ENCODE measurements at places on chromosomes 2 and 18. TPM values are rescaled to one million over a fixed set of nuclear protein-coding genes. Genes with fewer than 3 reads are reported as not detected.

The POTEJ gene
- not detected for total RNA-seq

The CYP26B1 gene
- not detected for total RNA-seq

The COL4A4 gene
- 0.62 TPM for total RNA-seq

The LYPD1 gene
- not detected for total RNA-seq

The NR4A2 gene
- 4.2 TPM for total RNA-seq

The IL1R2 gene
- total RNA-seq = not detected

The POTEC gene
- not detected for total RNA-seq

The DOK6 gene
- not detected for total RNA-seq

The SPP2 gene
- total RNA-seq = not detected

The KCNIP3 gene
- not detected for total RNA-seq

The ARHGAP15 gene
- total RNA-seq = 80.6 TPM

The MC2R gene
- not detected for total RNA-seq

DNA sequence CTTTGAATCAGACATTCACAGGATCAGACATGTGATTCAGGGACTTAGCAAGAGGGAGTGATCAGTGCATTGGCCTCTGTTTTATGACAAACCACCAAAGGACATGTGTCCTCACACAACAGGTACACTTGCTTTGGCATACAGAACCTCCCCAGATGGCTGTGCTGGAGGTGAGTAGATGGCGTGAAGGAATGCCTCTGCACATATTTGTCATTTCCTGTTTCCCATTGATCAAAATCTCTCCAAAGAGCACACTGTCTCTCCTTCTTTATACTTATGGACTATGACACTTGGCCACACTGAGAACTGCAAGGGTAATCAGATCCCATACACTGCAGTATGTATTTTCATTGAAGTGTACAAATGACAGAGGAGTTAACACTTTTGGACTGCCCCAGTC lies 927.6 kb downstream of the TSN start:
- H3K27ac ChIP-seq = no peak overlapping the region
- no peaks in the 10 kb centered on the region for H3K27me3 ChIP-seq
- H3K4me1 ChIP-seq = no peaks in the 10 kb centered on the region
- DNase-seq = no peak

- no peak for DNase-seq
- no peaks in the 10 kb centered on the region for H3K27me3 ChIP-seq
- H3K36me3 ChIP-seq = peaks cover 22% of the 10 kb centered on the region
- H3K27ac ChIP-seq = peak overlapping the region; percentile 83
Measured at GRCh38 chr2:61238219-61239012, 76.4 kb downstream of the C2orf74 start.

DNA sequence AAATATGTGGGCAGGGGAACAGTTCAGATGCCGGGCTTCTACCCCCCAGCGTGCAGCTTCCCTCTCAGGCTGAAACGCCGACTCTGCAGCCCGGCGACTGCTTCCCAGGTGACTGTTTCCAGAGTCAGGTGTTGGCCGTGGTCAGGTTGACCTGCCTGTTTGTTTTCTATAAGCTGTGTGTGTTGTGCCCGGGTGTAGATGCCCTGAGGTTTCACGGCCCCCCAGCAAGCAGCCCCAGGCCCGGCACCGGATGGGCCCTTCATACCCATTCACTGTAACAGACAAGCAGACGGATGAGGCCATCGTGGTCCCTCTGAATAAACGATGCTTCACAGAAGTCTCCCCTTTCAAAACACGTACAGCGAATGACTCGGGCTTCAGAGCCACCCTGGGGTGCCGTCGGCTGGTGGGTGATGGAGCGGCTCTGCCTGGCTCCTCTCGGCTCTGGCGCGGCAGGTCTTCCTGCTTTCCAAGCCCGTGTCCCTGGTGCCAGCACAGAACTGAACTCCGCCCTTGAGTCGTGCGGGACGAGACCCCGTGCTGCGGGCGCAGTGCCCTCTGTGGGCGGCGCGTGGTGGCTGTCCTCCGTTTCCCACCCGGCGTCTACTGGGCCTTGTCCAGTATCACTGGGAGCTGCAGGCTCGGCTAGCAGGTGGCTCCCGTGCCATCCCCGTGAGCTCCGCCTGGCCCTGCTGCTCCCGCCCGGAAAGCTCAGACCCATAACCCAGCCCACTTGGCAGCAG lies 15.0 kb upstream of the KCNG2 start:
- DNase-seq = no peak
- H3K36me3 ChIP-seq = no peaks in the 10 kb centered on the region
- no peak overlapping the region for H3K4me3 ChIP-seq
- no peaks in the 10 kb centered on the region for H3K4me1 ChIP-seq
- peaks cover 12% of the 10 kb centered on the region for H3K27me3 ChIP-seq

- H3K4me3 ChIP-seq = peak overlapping the region; percentile 81
- DNase-seq = no peak
- peaks cover 22% of the 10 kb centered on the region for H3K4me1 ChIP-seq
- H3K27me3 ChIP-seq = peaks cover 39% of the 10 kb centered on the region
- no peaks in the 10 kb centered on the region for H3K36me3 ChIP-seq
Measured at GRCh38 chr2:27264253-27264752, 1.5 kb upstream of the SLC30A3 start.

GRCh38 chr2:81549646-81550045 lies 1245.1 kb upstream of the LRRTM1 start:
- no peak for DNase-seq
- peaks cover 12% of the 10 kb centered on the region for H3K36me3 ChIP-seq
- no peak overlapping the region for H3K27ac ChIP-seq

DNA sequence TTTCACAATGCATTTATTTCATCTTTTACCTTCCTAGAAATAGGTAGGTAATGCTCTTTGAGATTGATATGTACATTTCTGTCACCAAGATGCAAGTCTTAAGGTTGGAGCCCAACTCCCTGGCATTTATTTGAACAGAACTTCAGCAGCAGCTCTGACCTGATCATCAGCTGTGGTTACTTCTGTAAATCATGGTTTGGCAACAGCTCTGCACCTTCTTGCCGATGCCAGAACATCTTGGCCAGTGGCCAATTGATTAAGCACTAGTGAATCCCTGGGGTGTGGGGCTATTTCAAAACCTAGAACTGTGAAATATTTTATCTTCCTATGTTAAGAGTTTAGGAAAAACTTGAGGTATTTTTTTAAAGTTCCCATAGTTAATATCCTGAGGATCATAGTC lies 124.8 kb upstream of the NYAP2 start:
- DNase-seq = no peak
- H3K27ac ChIP-seq = no peak overlapping the region
- no peak overlapping the region for H3K4me3 ChIP-seq
- peaks cover 6% of the 10 kb centered on the region for H3K27me3 ChIP-seq
- H3K4me1 ChIP-seq = no peaks in the 10 kb centered on the region

- peaks cover 15% of the 10 kb centered on the region for H3K4me1 ChIP-seq
- no peak for DNase-seq
- H3K27me3 ChIP-seq = peaks cover 22% of the 10 kb centered on the region
- no peaks in the 10 kb centered on the region for H3K36me3 ChIP-seq
- no peak overlapping the region for H3K4me3 ChIP-seq
Measured at GRCh38 chr2:74828543-74828942, 5.4 kb upstream of the HK2 start.

- no peak for DNase-seq
- no peak overlapping the region for H3K27ac ChIP-seq
- no peaks in the 10 kb centered on the region for H3K4me1 ChIP-seq
- peaks cover 11% of the 10 kb centered on the region for H3K27me3 ChIP-seq
Measured at GRCh38 chr2:235358981-235359471, 134.8 kb upstream of the AGAP1 start.

- H3K27me3 ChIP-seq = no peaks in the 10 kb centered on the region
- no peak overlapping the region for H3K27ac ChIP-seq
- H3K4me3 ChIP-seq = peak overlapping the region; percentile 88
- H3K36me3 ChIP-seq = no peaks in the 10 kb centered on the region
- peak; percentile 64 for DNase-seq
- H3K4me1 ChIP-seq = peaks cover 36% of the 10 kb centered on the region
Measured at GRCh38 chr18:79400091-79400590, 4.4 kb downstream of the NFATC1 start.

DNA sequence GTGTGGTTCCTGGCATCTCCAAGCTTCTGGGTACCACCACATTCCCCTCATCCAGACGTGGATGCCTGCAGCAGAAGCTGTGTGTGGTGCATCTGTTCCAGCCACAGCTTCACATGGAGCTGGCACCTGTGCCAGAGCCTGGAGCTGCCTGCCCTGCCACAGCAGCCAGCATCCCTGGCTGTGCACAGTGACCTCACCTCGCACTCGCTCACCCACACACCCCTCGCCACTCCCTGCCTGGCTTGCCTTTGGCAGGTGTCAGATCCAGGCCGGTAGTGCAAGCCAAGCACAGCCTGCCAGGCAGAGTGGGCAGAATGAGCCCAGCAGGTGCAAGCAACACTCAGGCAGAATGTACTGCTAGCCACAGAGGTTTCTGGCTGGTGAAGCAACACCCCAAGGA lies 59.9 kb upstream of the DYNC1I2 start:
- no peak overlapping the region for H3K4me3 ChIP-seq
- DNase-seq = no peak
- peaks cover 22% of the 10 kb centered on the region for H3K36me3 ChIP-seq
- peaks cover 10% of the 10 kb centered on the region for H3K27me3 ChIP-seq
- no peak overlapping the region for H3K27ac ChIP-seq

GRCh38 chr2:232574674-232575403 lies 24.4 kb downstream of the EIF4E2 start:
- no peaks in the 10 kb centered on the region for H3K27me3 ChIP-seq
- no peak overlapping the region for H3K27ac ChIP-seq
- DNase-seq = no peak

DNA sequence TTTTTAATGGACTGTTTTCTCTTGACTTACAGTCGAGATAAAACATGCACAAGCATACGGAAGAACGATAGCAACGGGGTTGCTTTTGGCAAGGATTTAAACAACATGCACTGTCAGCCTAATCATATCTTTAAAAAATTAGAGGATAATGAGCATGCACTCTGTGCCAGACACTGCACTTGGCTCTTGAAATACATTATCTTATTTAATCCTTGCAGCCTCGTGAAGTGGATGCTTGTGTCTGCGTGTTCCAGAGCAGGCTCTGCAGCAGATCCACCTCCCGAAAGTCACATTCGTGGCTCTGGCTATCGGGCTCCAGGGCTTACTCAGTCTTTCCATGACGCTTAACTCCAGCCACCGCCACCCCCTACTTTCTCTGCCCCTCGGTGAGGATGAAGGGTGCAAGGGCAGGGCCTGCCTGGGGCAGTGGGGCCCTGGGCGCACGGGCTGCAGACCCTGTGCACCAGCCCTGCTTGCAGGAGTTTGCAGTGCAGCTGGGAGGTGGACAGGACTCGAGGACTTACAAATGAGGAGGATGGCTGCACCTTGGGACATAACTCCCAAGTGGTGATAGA lies 61.7 kb downstream of the ACKR3 start:
- no peak overlapping the region for H3K27ac ChIP-seq
- peaks cover 18% of the 10 kb centered on the region for H3K27me3 ChIP-seq
- no peak overlapping the region for H3K4me3 ChIP-seq
- H3K36me3 ChIP-seq = no peaks in the 10 kb centered on the region
- no peak for DNase-seq

GRCh38 chr18:74377776-74378175 lies 62.1 kb downstream of the C18orf63 start:
- no peaks in the 10 kb centered on the region for H3K4me1 ChIP-seq
- H3K36me3 ChIP-seq = no peaks in the 10 kb centered on the region
- H3K4me3 ChIP-seq = no peak overlapping the region

- DNase-seq = no peak
- H3K4me3 ChIP-seq = no peak overlapping the region
- H3K4me1 ChIP-seq = peaks cover 44% of the 10 kb centered on the region
- H3K27me3 ChIP-seq = peaks cover 69% of the 10 kb centered on the region
- H3K27ac ChIP-seq = no peak overlapping the region
Measured at GRCh38 chr2:172091000-172091641, 5.8 kb downstream of the DLX1 start.

DNA sequence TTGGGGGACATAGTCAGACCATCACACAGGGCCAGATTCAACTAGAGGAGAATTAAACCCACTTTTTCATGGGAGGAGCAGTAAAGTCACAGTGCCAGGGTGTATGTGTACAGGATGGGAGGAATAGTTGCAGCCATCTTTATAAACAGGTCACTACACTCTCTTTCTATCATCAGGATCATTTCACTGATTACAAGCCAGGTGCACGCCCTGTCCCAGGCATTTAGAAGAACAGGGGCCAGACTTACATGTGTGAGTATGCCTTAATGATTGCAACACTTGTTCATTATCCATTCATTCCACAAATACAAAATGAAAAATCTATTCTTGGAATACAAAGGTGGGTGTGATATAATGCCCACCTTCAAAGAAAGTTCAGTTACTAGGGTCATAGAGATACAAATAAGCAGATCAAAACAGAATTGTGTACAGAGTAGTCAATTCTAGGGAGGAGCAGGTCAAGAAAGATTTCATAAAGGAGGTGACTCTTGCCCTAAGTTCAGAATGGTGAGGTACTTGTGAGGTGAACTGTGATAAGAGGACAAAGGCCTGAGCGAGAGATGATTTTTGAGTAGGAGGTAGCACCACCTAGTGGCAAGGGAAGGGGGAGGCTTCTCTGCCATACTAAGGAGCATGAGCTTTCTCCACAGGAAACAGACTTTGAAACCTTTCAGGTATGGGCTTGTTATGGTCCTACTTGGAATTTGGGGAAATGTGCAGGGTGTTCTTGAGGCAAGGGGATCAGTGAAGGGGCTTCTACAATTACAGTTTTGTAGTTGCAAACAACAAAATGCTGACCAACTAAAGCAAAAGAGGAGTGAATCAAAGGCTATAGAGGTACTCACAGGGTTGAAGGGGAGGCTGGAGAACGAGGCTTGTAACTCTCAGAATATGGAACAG lies 156.3 kb downstream of the SUCLG1 start:
- DNase-seq = no peak
- peaks cover 25% of the 10 kb centered on the region for H3K27me3 ChIP-seq
- H3K36me3 ChIP-seq = peaks cover 14% of the 10 kb centered on the region
- H3K4me3 ChIP-seq = no peak overlapping the region
- no peak overlapping the region for H3K27ac ChIP-seq

DNA sequence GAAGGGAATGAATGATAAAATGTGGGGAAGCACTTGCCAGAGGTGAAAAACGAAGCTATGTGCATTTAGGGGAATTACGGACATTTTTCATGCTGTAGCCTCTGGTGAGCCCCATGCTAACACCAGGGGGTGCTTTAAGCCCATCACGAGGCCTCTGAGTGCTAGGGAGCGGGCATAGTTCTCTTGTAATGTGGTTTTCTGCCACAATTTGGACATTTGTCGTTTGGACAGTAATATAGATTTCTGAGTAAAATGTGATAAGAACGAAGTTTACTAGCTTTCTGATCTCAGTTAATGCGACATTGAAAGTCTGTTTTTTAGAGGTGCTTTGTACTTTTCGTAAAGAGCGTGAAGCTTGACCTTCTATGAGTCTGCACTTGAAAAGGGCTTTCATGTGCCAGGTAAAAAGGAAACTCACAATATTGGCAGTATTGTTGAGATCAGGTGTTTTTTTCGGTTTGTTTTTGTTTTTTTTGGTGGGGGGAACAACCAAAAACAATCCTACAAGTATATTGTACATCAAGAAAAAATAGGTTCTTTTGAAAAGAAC lies 50.6 kb downstream of the TRAF3IP1 start:
- H3K4me1 ChIP-seq = peaks cover 8% of the 10 kb centered on the region
- H3K27me3 ChIP-seq = no peaks in the 10 kb centered on the region
- no peak for DNase-seq
- H3K36me3 ChIP-seq = no peaks in the 10 kb centered on the region
- peak overlapping the region; percentile 24 for H3K27ac ChIP-seq

- no peaks in the 10 kb centered on the region for H3K4me1 ChIP-seq
- no peak overlapping the region for H3K27ac ChIP-seq
- no peaks in the 10 kb centered on the region for H3K36me3 ChIP-seq
- DNase-seq = no peak
- H3K27me3 ChIP-seq = no peaks in the 10 kb centered on the region
- H3K4me3 ChIP-seq = no peak overlapping the region
Measured at GRCh38 chr18:29309366-29309765, 1132.4 kb upstream of the CDH2 start.

All from natural killer cell treated with Interleukin-12 subunit alpha and Interleukin-12 subunit beta and Interleukin-15 and Interleukin-18, amount 100 ng/mL, for 72 hours (primary cell).